Naive thymus-derived CD8-positive, alpha-beta T cell (primary cell): ENCODE measurements at places on chromosomes 3 and 15.

DNA sequence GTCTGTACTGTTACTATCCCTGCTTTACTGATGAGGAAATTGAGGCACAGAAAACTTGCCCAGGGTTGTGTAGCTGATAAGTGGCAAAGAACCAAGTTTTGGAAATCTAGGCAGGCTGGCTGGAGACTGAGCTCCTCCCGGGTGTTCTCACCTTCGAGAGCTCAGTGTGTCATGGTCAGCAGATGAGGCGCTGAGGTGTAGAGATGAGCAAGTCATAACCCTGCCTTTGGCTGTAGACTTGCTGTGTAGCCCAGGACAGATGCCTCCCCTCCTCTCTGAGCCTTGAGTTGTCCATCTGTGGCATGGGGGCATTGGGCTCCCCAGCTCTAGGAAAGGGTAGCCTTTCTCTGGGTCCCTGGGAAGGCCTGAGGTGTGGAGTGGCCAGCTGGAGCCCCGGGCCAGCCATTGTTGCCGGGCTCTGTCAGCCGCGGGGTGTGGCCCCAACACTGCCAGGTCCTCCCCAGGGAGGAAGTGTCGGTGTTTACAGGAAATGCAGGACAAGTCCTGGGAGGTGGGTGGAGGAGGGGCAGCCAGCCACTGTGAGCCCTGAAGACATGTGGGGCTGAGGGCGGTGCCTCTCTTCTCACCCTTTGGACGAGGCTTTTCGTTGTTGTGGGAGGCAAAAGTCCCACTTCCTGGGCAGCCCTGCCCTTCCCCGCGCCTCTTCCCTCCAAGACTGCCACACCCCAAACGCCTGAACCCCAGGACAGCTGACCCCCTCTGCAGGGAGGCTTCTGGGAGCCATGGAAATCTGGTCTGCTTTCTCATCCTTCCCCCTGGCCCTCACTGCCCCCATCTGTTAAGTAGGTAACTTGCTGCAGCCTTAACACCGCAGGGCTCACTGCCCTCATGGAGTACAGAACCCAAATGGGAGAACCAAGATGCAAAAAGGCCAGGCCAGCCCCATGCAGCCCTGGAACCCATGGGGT is 29.1 kb downstream of the FGD5 start:
- peak overlapping the region; percentile 33 for H3K27ac ChIP-seq
- no peak for DNase-seq
- H3K27me3 ChIP-seq = no peaks in the 10 kb centered on the region

DNA sequence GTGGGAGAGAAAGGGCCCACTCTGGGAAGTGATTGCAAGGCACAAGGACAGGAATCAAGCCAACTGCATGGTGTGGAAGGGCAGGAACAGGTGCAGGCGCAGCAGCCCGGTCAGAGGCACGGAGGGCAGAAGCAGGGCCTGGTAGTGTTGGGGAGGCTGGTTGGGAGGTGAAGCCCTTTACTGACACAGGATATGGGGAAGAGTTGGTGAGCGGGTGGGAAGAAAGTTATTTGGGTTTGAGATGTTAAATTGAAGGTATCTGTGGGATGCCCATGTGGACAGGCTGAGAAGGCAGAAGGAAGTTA is 83.6 kb upstream of the ABHD2 start:
- no peaks in the 10 kb centered on the region for H3K36me3 ChIP-seq
- no peak for DNase-seq
- H3K4me3 ChIP-seq = no peak overlapping the region
- peaks cover 8% of the 10 kb centered on the region for H3K4me1 ChIP-seq

DNA sequence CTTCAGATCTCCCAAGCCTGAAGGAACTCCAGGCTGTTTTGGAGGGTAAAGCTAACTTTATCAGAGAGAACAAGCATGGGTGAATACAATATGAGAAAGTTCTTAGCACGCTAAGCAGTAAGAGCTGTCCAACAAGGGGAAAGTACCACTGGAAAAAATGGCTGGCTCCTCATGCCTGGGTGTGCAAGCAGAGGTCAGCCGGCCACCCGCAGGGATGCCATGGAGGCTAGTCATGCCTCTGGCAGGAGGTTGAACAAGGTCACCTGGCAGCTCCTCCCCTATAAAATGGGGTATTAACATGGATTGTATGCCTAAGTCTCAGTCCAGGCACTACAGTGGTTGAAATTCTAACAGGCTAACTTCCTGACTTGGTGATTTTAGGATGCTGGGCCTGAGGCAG is 75.4 kb upstream of the SLC6A1 start:
- no peaks in the 10 kb centered on the region for H3K36me3 ChIP-seq
- DNase-seq = no peak
- H3K27ac ChIP-seq = no peak overlapping the region
- H3K4me3 ChIP-seq = no peak overlapping the region
- no peaks in the 10 kb centered on the region for H3K4me1 ChIP-seq
- H3K27me3 ChIP-seq = peaks cover 27% of the 10 kb centered on the region

- DNase-seq = no peak
- peaks cover 7% of the 10 kb centered on the region for H3K36me3 ChIP-seq
- H3K27ac ChIP-seq = no peak overlapping the region
Measured at GRCh38 chr3:114939920-114940319, 207.2 kb downstream of the ZBTB20 start.

- H3K4me1 ChIP-seq = no peaks in the 10 kb centered on the region
- no peak overlapping the region for H3K27ac ChIP-seq
- no peak overlapping the region for H3K4me3 ChIP-seq
- peaks cover 15% of the 10 kb centered on the region for H3K27me3 ChIP-seq
Measured at GRCh38 chr3:180698760-180699270, 19.5 kb upstream of the CCDC39 start.

GRCh38 chr3:3087716-3088465 is 22.3 kb downstream of the IL5RA start:
- H3K4me3 ChIP-seq = no peak overlapping the region
- H3K36me3 ChIP-seq = no peaks in the 10 kb centered on the region
- H3K27me3 ChIP-seq = no peaks in the 10 kb centered on the region
- no peaks in the 10 kb centered on the region for H3K4me1 ChIP-seq

DNA sequence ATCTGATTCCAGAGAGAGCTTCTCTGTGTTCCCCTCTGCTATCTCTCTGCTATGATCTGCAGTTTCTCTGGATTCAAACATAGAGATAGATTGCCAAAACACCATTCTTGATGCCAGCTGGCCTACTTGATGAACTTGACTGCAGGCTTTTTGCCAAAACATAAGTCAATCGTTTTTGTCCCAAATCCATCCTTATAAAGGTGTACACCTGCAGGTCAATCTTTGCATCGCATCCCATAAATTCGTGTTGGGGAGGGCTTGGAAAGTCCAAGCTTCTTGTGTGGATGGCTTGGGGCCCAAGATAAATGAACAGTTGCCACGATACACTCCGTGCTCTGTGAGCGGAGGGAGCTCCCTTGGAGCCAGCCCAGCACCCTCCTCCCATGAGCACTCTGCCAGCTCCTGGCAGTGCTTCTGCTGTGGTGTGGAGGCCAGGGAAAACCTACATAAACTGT is 2.7 kb downstream of the CERS3 start:
- no peaks in the 10 kb centered on the region for H3K27me3 ChIP-seq

DNA sequence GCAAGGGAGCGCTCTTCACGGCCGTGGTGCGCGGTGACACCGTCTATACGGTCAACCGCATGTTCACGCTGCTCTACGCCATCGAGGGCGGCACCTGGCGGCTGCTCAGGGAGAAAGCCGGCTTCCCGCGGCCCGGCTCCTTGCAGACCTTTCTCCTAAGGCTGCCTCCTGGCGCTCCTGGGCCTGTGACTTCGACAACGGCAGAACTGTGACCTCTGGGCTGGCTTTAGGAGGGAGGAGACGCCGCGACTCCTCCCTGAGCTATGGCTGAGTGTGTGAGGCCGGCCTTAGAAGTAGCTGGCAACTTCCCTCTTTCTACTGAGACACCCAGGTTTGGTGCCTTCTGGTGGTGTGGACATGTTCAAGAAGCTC is 1.4 kb downstream of the KBTBD13 start:
- H3K27ac ChIP-seq = no peak overlapping the region
- no peaks in the 10 kb centered on the region for H3K36me3 ChIP-seq
- peaks cover 20% of the 10 kb centered on the region for H3K4me1 ChIP-seq
- DNase-seq = peak; percentile 19

DNA sequence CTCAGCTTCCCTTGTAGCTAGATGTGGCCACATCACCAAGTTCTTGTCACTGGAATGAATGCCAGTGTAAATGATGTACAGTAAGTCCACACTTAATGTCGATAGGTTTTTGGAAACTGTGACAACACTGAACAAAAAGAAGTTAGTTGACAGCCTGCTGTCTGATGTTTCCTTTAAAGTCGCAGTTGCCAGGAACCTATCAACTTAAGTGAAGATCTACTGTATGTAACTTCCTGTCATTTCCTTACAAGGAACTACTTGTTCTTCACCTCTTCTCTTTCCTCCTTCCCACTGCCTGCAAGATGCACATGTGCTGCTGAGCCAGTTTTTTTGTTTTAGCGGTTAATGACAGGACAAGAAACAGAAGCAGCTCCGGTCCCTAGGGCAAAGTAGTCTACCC is 44.6 kb downstream of the HDGFL3 start:
- H3K4me3 ChIP-seq = no peak overlapping the region
- no peak overlapping the region for H3K27ac ChIP-seq
- peaks cover 12% of the 10 kb centered on the region for H3K27me3 ChIP-seq
- H3K36me3 ChIP-seq = no peaks in the 10 kb centered on the region
- peaks cover 11% of the 10 kb centered on the region for H3K4me1 ChIP-seq
- DNase-seq = peak; percentile 34

DNA sequence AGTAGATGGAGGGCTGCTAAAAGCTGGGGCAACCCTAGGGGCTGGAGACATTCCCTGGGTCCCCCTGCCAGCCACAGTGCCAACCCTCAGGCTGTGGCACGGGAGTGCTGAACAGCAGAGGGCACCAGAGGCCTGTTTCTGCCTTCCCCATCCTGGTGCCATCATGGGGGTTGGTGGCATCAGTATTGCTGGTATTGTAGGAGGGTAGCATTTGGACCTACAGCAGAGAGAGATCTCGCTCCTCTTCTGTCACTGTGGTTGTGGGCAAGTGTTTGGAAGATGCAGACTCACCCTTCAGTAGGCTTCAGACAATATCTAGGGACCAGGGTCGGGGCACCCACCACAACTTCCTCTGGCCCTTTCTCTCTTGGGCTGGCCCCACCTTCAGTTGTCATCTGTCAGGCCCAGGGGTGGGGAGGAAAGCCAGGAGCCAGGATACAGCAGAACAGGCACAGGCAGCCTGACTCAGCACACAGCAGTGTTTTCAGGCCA is 123.5 kb downstream of the RPLP1 start:
- H3K36me3 ChIP-seq = no peaks in the 10 kb centered on the region
- peaks cover 25% of the 10 kb centered on the region for H3K4me1 ChIP-seq
- peak; percentile 54 for DNase-seq

- H3K4me1 ChIP-seq = no peaks in the 10 kb centered on the region
- H3K27me3 ChIP-seq = no peaks in the 10 kb centered on the region
- no peaks in the 10 kb centered on the region for H3K36me3 ChIP-seq
- H3K4me3 ChIP-seq = no peak overlapping the region
- DNase-seq = no peak
Measured at GRCh38 chr3:42736081-42736480, 33.5 kb upstream of the HHATL start.

- peaks cover 12% of the 10 kb centered on the region for H3K4me1 ChIP-seq
- no peak for DNase-seq
- no peaks in the 10 kb centered on the region for H3K36me3 ChIP-seq
- H3K4me3 ChIP-seq = no peak overlapping the region
Measured at GRCh38 chr3:128463771-128464170, 2.9 kb downstream of the DNAJB8 start.

DNA sequence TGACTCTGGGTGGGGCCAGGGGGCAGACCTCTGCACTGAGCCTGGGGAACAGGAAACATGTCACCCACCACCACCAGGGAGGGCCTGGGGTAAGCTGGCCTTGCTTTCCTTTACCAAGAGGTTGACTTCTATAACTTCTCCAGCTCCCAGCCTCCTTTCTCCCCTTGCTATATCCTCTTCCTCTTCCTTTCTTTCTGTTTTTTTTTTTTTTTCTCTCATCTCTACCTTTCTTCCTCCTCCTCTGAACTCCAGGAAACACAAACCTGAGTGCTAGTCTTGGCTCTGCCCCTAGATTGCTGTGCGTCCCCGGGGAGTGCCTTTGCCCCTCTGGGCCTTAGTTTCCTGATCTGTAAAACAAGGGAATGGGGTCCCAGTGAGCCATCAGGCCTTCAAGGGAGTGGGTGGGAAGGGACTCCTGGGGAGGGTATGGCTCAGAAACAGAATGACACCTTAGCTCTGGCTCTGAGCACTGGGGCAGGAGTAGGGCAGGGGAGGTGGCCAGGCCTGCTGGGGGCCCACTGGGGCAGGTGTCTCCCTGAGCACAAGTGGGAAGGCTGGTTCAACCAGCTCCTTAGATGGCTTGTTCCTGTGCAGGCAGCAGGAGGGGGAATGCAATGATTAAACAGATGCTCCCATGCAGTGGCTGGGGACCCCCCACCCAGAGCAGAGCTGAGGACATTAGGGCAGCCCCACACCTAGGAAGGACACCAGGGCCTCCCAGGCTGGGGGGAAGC is 4.3 kb downstream of the SNX33 start:
- no peaks in the 10 kb centered on the region for H3K27me3 ChIP-seq
- peaks cover 25% of the 10 kb centered on the region for H3K4me1 ChIP-seq
- H3K36me3 ChIP-seq = no peaks in the 10 kb centered on the region
- H3K27ac ChIP-seq = peak overlapping the region; percentile 33
- H3K4me3 ChIP-seq = no peak overlapping the region

GRCh38 chr3:16300307-16300706 is 35.3 kb downstream of the OXNAD1 start:
- H3K4me3 ChIP-seq = peak overlapping the region; percentile 100
- peaks cover 79% of the 10 kb centered on the region for H3K36me3 ChIP-seq
- DNase-seq = peak; percentile 50
- H3K27ac ChIP-seq = peak overlapping the region; percentile 95
- no peaks in the 10 kb centered on the region for H3K27me3 ChIP-seq
